Type B pancreatic cell (in vitro differentiated cells): ENCODE measurements at places on chromosomes 11 and 22.
A peak's percentile ranks its signal among the peaks of the same experiment; 100 is the strongest.

DNA sequence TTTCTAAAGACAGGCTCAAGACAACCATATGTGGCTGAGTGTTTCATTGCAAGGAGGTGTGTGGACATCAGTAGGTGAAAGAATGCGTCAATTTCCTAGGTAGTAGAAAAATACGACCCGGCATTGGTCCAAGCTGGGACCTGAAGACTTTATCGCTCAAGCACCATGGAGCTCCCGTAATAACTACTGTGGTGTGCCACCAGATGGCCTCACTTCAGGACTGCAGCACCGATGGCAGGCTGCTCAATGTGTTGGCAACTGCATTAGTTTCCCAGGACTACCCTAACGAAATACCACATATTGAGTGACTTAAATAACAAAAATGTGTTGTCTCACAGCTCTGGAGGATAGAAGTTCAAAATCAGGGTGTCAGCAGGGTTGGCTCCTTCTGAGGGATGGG, 72.4 kb upstream of the FAT3 start:
- H3K36me3 ChIP-seq, result no peaks in the 10 kb centered on the region
- H3K4me3 ChIP-seq, result no peak overlapping the region
- H3K27me3 ChIP-seq, result no peaks in the 10 kb centered on the region
- DNase-seq, result no peak

GRCh38 chr11:78958444-78958843, 383.8 kb upstream of the NARS2 start:
- DNase-seq, result no peak
- no peaks in the 10 kb centered on the region for H3K36me3 ChIP-seq

- H3K27me3 ChIP-seq, result no peaks in the 10 kb centered on the region
- DNase-seq, result no peak
- H3K36me3 ChIP-seq, result no peaks in the 10 kb centered on the region
- no peak overlapping the region for H3K27ac ChIP-seq
- H3K4me3 ChIP-seq, result no peak overlapping the region
These were observed 10.8 kb downstream of the RAB3IL1 start for GRCh38 chr11:61906522-61906909.

GRCh38 chr22:48703265-48703941, 1124.3 kb downstream of the BRD1 start:
- H3K27ac ChIP-seq, result peak overlapping the region; percentile 34
- H3K4me1 ChIP-seq, result peaks cover 9% of the 10 kb centered on the region
- H3K27me3 ChIP-seq, result no peaks in the 10 kb centered on the region
- no peak for DNase-seq
- no peaks in the 10 kb centered on the region for H3K36me3 ChIP-seq

DNA sequence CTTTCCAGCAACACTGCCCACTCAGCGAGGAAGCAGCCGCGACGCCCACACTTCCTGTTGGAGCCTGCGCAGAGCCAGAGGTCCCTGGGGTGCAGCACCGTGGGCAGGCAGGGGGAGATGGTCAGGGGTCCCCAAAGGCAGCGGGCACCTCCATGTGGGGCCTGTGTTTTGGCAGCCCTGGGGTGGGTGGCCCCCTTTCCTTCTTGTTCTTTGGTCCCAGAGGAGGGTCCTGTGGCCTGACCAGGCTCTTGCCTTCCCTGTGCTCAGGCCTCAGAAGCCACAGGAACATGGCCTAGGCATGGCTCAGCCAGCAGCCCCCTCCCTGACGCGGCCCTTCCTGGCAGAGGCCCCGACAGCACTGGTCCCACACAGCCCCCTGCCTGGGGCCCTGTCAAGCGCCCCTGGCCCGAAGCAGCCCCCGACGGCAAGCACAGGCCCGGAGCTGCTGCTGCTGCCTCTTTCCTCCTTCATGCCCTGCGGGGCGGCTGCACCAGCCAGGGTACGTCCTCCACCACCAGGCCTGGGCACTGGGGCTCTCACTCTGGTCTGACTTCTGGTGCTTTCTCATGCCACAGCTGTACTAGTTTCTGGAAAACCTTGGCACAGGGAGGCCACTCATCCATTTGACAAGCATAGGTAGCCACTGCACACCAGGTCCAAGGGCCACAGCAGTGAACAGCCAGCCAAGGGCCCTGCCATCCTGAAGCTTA, 47.1 kb downstream of the PISD start:
- H3K4me3 ChIP-seq, result no peak overlapping the region
- H3K36me3 ChIP-seq, result peaks cover 3% of the 10 kb centered on the region
- H3K27ac ChIP-seq, result peak overlapping the region; percentile 10
- no peaks in the 10 kb centered on the region for H3K27me3 ChIP-seq
- peaks cover 12% of the 10 kb centered on the region for H3K4me1 ChIP-seq

- H3K27me3 ChIP-seq, result no peaks in the 10 kb centered on the region
- peaks cover 41% of the 10 kb centered on the region for H3K4me1 ChIP-seq
- H3K27ac ChIP-seq, result peak overlapping the region; percentile 9
These were observed 6.9 kb downstream of the KMT5B start for GRCh38 chr11:68206211-68206610.

DNA sequence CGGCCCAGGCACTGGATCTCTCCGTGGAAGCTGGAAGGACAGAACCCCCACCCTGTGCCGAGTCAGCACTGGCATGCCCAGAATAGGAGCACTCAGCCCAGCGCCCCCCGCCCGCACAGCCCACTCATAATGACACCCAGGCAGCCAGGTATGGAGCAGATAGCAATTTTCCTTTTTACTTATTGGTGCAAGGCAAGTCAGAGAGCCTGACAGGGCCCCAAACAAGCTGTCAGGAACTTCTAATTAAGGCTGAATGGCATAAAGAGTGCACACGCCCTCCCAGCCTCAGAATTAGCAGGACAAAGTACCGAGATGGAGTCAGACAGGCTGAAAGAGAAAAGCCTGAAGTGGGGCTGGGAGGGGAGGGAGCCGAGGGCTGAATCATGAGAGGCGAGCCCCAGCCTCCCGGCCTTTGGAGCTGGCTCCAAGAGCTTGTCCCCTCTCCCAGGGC, 76.9 kb downstream of the DSCAML1 start:
- no peak overlapping the region for H3K4me3 ChIP-seq
- no peaks in the 10 kb centered on the region for H3K36me3 ChIP-seq
- no peak for DNase-seq
- peaks cover 60% of the 10 kb centered on the region for H3K4me1 ChIP-seq
- H3K27ac ChIP-seq, result peak overlapping the region; percentile 46

DNA sequence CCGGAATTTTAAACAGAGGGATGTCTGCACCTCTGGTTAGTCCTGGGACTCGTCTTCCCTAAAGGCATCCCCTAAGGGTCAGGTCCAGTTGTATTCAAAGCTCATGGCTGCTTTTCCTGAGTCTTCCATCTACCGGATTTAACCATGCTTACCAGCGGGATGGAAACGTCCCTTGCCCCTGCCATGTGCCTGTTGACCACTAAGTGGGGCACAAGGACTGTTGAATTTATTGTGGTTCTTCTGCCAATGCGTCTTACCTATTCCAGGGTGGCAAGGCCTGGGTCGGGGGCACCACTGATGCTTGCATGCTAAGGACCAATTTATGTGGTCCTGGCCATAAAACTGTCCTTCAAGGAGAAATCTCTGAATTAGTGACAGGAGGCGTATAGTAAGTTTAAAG, 25.6 kb downstream of the ANKRD42 start:
- DNase-seq, result no peak
- H3K4me1 ChIP-seq, result no peaks in the 10 kb centered on the region
- no peaks in the 10 kb centered on the region for H3K36me3 ChIP-seq
- H3K27me3 ChIP-seq, result peaks cover 11% of the 10 kb centered on the region
- no peak overlapping the region for H3K4me3 ChIP-seq

GRCh38 chr22:44664149-44664548, 37.9 kb upstream of the PRR5 start:
- H3K27me3 ChIP-seq, result peaks cover 15% of the 10 kb centered on the region
- H3K4me1 ChIP-seq, result peaks cover 9% of the 10 kb centered on the region
- DNase-seq, result no peak
- H3K36me3 ChIP-seq, result no peaks in the 10 kb centered on the region
- H3K27ac ChIP-seq, result no peak overlapping the region

DNA sequence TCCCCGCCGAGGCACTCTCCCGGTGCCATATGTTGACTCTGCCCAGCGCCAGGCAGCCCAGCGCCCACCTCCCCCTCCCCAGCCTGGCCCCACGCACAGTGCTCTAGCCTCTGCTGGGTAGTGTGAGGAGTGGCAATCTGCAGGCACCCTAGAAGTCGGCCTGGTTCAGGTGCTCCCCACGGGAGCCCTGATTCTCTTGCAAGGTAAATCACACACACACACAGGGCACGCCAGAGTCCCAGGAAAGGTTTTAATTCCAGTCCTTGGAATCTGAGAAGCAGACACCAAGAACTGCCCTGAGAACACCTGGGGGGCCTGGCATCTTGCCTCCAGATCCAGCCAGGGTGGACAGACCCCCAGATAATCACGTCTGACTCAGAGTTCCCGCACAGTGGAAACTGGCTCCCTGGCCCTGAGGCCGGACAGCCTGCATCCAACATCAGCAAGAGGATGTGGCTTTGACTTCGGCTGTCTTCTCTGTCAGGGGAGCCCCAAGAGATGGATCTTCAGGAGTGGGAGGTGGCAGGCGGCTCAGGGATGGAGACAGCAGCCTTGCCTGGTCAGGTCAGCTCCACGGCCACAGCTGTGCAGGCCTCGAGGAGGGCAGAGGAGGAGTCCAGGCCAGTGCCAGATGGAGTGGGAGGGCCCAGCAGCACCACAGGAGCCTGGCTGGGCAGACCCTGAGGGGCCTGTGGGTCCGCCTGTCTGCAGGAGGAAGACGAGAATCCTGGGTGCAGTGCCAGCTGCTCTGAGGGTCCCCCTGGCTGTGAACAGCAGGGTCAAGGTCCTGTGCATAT, 1.1 kb upstream of the RIN1 start:
- H3K4me1 ChIP-seq, result peaks cover 4% of the 10 kb centered on the region
- no peaks in the 10 kb centered on the region for H3K36me3 ChIP-seq
- no peaks in the 10 kb centered on the region for H3K27me3 ChIP-seq
- peak overlapping the region; percentile 94 for H3K4me3 ChIP-seq
- DNase-seq, result no peak
- H3K27ac ChIP-seq, result no peak overlapping the region

DNA sequence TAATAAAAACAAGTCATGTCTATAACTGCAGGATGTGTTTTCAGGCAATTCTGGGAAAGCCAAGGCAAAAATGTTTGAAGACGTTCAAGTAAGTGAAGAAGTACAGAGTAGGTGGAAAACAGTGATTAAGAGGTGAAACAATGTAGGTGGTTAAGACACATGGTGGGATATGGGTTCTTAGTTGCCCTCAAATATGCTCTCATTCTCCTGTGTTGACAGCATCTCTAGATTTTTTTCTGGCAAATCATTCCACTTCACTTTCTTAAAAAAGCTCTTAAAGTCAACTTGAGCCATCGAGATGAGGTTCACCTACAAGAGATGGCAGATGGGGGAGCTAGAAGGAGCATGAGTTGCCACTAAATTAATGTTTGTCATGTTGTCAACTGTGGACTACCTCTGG, 1041.0 kb upstream of the CNTN5 start:
- no peaks in the 10 kb centered on the region for H3K4me1 ChIP-seq
- DNase-seq, result no peak
- no peak overlapping the region for H3K4me3 ChIP-seq
- no peaks in the 10 kb centered on the region for H3K27me3 ChIP-seq

GRCh38 chr11:107713009-107713408, 1.2 kb upstream of the SLN start:
- no peak for DNase-seq
- peaks cover 10% of the 10 kb centered on the region for H3K27me3 ChIP-seq
- H3K27ac ChIP-seq, result no peak overlapping the region
- no peaks in the 10 kb centered on the region for H3K4me1 ChIP-seq

GRCh38 chr11:116309446-116309845, 463.3 kb downstream of the BUD13 start:
- peaks cover 3% of the 10 kb centered on the region for H3K4me1 ChIP-seq
- no peak overlapping the region for H3K4me3 ChIP-seq
- H3K27me3 ChIP-seq, result peaks cover 34% of the 10 kb centered on the region
- H3K36me3 ChIP-seq, result no peaks in the 10 kb centered on the region
- DNase-seq, result no peak

- H3K4me1 ChIP-seq, result peaks cover 23% of the 10 kb centered on the region
- H3K27ac ChIP-seq, result no peak overlapping the region
- no peak for DNase-seq
- H3K36me3 ChIP-seq, result peaks cover 6% of the 10 kb centered on the region
- H3K27me3 ChIP-seq, result no peaks in the 10 kb centered on the region
- no peak overlapping the region for H3K4me3 ChIP-seq
These were observed 6.0 kb downstream of the TBCEL start for GRCh38 chr11:121029813-121030445.

- H3K36me3 ChIP-seq, result peaks cover 5% of the 10 kb centered on the region
- H3K27ac ChIP-seq, result no peak overlapping the region
- no peak for DNase-seq
- no peak overlapping the region for H3K4me3 ChIP-seq
- H3K27me3 ChIP-seq, result peaks cover 28% of the 10 kb centered on the region
These were observed 103.8 kb downstream of the GRIK4 start for GRCh38 chr11:120615391-120615790.

- no peak for DNase-seq
- H3K36me3 ChIP-seq, result peaks cover 5% of the 10 kb centered on the region
- H3K4me3 ChIP-seq, result no peak overlapping the region
- H3K27ac ChIP-seq, result no peak overlapping the region
These were observed 31.7 kb upstream of the PDE3B start for GRCh38 chr11:14611939-14612338.

GRCh38 chr11:64743591-64744543, at the start of gene RASGRP2:
RASGRP2 (minus strand) TSS chr11:64744142; CDS start chr11:64742866, 1,276 bp downstream.
- no peaks in the 10 kb centered on the region for H3K36me3 ChIP-seq
- peak within 1 kb of the TSS; percentile 82 for H3K27ac ChIP-seq

- no peak for DNase-seq
- H3K27ac ChIP-seq, result no peak overlapping the region
- no peak overlapping the region for H3K4me3 ChIP-seq
These were observed 162.4 kb downstream of the SOX6 start for GRCh38 chr11:16193897-16194381.

DNA sequence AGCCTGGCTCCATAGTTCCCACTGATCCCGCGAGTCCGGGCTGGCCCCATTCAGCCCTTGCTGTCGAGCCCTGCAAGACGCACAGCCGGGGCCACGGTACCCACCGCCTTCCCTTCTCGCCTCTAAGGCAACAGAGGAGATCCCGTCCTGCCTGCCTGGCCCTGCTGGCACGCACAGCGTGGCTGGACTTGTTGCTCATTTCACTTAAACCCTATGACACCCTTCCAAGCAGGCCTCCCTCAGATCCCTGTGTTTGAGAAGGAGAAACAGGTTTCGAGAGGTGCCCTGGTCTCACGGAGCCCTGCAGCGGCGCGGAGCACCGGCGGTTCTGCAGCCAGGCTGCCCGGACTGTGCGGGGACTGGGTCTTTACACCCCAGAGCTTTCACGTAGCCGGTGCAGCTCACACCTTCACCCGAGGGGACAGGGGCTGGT, 1048.4 kb downstream of the BRD1 start:
- H3K4me3 ChIP-seq, result no peak overlapping the region
- H3K4me1 ChIP-seq, result no peaks in the 10 kb centered on the region
- H3K36me3 ChIP-seq, result no peaks in the 10 kb centered on the region
- H3K27ac ChIP-seq, result no peak overlapping the region
- H3K27me3 ChIP-seq, result no peaks in the 10 kb centered on the region

GRCh38 chr22:39526736-39527171, 5.8 kb downstream of the RPS19BP1 start:
- no peaks in the 10 kb centered on the region for H3K27me3 ChIP-seq
- peaks cover 26% of the 10 kb centered on the region for H3K36me3 ChIP-seq
